ENCODE measurements at places on chromosomes 6 and 20.

- DNase-seq: no peak
Observed at GRCh38 chr6:109821428-109821827, 130.3 kb downstream of the FIG4 start.

DNA sequence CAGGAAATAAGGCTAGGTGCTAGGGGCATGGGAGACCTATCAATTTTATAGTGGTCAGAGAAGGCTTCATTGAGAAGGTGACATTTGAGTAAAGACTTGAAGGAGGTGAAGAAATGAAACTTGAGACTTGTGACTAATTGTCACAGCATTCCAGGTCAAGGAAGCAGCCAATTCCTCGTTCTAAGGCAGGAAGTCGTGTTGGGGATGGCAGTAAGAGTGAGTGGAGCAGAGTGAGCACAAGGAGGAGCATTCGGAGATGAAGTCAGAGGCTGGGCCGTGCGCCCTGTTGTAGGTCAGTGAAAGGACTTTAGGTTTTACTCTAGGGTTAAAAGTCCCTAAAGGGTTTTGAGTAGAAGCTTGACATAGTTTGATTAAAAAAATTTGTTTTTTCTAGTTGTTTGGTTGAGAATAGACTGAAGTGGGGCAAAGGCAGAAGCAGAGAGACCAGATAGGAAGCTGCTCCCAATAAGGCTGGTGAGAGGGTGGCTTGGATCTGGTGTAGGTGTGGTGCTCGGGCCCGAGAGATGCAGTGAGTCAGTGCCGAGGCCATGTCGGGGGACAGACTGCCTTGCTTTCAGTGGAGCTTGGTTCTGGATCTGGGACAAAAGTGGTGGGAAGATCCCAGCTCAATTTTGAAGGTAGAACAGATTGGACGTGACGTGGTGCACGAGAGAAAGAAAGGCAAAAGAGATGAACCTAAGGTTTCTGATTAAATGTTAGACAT, 2.6 kb upstream of the RSPH3 start:
- DNase-seq: no peak

DNA sequence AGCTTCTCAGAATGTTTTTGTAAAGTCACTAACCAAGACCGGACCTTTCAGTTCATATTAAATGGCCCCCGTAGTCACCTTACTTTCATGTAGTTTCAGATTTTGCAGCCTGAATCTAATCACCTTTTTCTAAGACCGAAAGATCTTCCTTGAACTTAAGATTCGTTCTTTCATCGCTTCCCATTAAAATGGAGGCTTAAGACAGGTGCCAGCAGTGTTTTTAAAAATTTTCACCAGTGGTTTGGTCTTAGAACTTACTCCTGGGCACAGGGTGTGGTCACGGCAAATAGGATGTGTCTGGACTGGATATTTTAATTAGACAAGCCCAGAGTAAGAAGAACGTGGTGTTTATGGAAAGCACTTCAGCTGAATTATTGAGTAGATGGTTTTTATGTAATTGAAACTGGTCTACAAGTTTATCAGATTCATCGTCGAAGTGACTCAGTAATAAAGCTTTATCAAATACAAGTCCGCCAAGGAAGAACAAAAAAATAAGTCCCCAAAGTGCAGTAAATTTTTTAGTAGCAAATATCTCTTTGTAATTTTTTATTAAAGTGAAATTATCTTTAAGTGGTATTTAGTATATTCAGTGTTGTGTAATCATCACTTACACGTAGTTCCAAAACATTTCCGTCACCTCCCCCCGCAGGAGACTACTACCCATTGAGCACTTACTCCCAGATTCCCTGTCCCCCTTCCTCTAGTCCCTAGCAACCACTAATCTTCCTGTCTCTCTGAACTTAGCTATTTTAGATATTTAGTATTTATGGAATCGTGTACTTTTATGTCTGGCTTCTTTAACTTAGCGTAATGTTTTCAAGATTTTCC, 868 bp downstream of the SRSF3 start:
- DNase-seq: no peak

- DNase-seq: no peak
Observed at GRCh38 chr6:13427801-13428582, 59.4 kb downstream of the GFOD1 start.
